ENCODE measurements at places on chromosomes 5 and 9.

- DNase-seq: no peak
These were observed 17.5 kb upstream of the PHF19 start for GRCh38 chr9:120894321-120895148.

- DNase-seq: no peak
These were observed 37.4 kb downstream of the C9orf152 start for GRCh38 chr9:110170357-110171257.

DNA sequence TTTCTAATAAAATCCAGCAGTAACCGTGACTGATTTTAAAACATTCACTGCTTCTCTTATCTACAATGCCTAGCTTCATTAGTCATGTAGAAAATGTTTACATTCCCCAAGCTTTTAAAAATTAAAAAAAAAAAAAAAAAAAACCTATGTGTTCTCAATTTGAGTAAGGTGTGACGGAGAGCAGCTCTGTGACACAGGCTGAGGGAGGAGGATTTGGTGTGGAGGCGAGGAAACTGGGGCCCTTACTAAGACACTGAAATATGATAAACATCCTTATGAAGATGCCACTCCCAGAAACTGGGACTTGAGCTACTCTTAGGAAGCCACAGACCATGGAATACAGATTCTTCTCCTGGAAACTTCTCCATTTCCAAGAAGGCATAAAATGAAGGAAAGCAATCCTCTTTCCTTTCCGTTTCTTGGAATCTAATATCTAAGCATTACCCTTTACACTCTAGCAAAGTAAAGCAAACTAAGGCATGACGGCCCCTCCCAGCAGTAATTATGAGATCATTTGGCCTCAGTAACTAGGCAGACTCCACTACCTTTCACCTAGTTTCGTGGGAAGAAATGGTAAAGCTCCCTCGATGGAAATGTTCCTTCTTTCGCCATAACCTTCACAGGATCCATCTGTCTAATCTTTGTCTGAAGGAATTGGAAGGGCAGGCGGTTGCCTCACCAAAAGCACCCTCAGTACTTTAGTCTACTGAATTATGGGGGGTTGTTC lies 23.5 kb downstream of the GRAMD2B start:
- DNase-seq: no peak

- DNase-seq: no peak
These were observed 10.6 kb downstream of the ERP44 start for GRCh38 chr9:100088202-100088601.

- no peak for DNase-seq
These were observed 62.8 kb downstream of the ERBIN start for GRCh38 chr5:65989158-65989557.

- DNase-seq: no peak
These were observed 22.4 kb downstream of the CXXC5 start for GRCh38 chr5:139670369-139671095.
